ENCODE measurements at places on chromosomes 6 and 20.

GRCh38 chr6:1679688-1680068, 70.0 kb downstream of the FOXC1 start:
- DNase-seq, result no peak

DNA sequence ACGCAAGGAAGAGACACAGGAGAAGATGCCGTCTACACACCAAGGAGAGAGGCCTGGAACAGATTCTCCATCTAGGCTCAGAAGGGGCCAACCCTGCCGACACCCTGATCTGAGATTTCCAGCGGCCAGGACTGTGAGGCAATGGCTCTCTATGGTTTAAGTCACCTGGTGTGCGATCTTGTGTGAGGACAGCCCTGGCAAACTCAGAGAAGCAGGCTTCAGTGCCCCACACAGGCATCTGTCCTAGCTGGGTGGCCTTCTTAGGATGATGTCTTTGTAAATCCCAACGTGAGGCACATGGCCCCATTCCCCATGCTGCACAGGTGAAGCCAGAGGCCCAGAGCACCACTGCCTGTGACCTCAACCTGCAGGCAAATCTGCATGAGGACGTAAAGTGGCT, 87.6 kb upstream of the FRMD1 start:
- DNase-seq, result no peak

DNA sequence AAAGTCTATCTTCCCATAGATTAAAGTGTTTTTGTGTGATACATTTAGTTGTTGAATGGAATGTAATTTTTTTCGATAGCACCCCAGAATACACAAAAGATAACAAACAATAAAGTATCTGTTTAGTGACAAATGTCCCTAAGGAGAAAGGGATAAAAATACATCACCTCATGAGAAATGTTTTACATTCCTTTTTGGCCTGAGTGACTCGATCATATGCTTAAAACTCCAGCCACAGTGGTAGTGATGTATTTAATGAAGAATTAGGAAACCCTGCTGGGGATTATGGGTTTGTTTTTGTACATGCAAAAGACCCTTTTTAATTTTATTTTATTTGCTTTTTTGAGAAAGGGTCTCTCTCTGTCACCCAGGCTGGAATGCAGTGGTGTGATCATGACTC, 4.3 kb upstream of the SGK1 start:
- DNase-seq, result no peak

DNA sequence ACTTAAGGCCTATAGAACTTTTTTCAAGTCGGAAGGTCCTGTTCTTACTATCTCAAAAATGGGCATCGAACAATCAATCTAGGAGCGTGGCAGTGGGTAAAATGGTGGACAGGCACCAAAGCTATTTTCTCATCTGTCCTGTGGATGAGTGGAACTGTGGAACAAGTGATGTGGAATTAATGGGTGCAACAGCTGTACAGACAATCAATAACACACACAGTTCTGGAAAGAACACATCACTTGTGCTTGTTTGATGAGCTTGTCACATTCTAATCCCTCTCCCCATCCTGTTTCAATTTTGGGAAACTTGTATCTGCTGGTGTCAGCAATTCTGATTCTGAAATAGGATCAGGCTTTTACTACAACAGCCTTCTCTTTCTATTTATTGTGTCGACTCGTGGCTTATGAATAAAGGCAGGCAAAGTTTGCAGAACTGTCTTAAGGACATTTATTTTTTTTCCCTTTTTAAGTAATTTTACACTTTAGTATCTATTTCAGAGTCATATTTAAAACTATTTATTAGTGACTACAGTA, 11.5 kb downstream of the RBM24 start:
- DNase-seq, result no peak

GRCh38 chr20:16434062-16434664, 139.1 kb downstream of the KIF16B start:
- DNase-seq, result peak; percentile 9

DNA sequence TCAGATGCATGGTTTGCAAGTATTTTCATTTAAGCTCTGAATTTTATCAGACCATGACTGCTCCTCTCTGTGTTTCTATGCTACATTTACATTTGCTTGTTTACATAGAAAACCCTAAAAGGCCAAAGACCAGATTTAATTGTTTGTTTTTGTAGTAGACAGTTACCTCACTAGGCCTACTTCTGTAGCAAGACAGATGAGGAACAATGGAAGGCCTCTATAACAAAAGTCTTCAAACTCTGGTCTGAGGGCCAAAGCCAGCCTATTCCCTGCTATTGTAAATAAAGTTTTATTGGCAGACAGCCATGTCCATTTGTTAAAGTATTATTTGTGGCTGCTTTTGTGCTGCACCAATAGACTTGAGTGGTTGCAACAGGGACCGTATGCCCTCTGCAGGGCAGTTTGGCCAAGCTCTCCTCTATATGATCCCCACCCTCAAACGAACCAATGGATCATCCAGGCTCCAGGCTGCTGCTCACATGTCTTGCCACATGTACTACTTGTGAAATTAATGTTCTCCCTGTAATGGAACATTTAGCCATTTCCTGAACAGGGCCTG, 182.0 kb downstream of the DOK5 start:
- no peak for DNase-seq

Measured in effector memory CD8-positive, alpha-beta T cell (primary cell).